ENCODE measurements at places on chromosomes 12 and 14.

GRCh38 chr12:108616941-108617858 lies 16.5 kb downstream of the SELPLG start:
- DNase-seq, result no peak

DNA sequence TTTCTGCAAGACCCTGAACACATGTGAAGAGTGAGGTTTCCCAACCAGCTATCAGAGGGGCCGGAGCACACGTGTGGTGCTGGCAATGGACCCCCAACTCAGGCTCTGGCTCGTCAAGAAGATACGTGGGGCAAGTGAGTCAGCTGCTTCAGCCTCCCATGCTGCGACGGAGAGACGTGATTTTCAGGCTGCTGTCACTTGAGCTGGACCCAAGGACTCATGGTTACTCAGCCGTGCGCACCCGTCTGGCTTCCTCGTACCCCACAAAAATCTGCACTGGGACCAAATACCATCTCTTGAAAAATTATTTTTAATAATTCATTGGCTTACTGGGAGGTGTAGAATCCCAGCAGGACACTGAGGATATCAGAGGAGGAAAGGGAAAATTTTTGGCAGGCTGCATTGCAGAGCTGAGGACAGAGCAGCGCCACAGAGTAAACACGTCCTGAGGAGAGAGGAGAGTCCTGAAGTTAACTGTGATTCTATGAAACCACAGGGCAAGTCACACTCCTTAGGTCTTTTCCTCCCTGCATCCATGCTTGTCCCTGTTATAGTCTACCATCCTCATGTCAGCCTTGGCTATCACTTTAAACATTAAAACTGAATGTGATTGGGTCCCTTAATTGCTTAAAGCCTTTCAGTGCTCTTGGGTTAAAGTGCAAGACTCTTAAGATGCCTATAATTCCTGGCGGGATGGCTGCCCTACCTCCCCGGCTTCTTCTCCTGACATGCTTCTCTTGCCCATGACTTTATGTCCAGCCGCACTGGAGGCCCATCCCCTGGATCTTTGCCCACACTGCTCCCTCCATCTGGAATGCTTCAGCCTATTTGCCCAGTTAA lies 95.3 kb upstream of the SLC35F4 start:
- no peak for DNase-seq

- no peak for DNase-seq
Measured at GRCh38 chr14:20347747-20348146, 4.3 kb downstream of the PARP2 start.

- peak; percentile 24 for DNase-seq
Measured at GRCh38 chr12:70258605-70259403, 15.6 kb downstream of the CNOT2 start.

GRCh38 chr12:76449016-76449415 lies 100.8 kb upstream of the BBS10 start:
- no peak for DNase-seq

DNA sequence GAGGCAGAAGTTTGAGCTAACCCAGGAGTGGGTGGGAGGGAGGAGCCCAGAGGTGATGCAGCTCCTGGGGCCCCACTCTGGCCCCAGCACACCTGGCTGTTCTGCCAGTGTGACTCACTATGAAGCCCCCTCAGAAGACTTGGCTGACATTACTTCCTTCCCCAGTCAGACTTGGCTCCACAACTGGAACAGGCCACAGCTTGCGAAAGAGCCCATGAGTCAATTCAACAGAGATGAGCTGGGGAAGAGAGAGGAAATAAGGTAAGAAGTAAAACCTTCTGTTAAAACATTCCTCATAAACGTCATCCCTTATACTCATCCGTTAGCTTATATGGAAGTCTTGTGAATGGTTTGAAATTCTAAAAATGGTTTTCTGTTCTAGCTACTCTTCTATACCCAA lies 245.9 kb downstream of the ADAMTS20 start:
- peak; percentile 99 for DNase-seq

DNA sequence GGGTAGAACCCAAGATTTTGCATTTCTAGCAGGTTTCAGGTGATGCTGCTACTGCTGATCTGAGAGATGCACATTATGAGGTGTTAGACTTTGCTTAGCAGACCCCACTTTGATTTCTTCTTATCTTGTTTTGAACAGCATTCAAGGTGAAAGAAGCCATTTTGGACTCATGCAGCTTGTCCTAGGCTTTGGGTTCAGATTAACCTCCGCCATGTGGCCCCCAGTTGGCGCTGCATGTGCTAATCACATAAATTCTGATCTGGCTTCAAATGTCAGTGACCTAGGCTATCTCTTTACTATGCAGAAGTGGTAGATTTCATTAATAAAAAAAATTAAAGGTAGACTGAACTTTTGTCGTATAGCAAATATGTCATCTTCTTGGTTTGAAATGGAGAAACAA lies 89.8 kb upstream of the DYRK2 start:
- no peak for DNase-seq
